ENCODE measurements at places on chromosomes 11 and 22.

DNA sequence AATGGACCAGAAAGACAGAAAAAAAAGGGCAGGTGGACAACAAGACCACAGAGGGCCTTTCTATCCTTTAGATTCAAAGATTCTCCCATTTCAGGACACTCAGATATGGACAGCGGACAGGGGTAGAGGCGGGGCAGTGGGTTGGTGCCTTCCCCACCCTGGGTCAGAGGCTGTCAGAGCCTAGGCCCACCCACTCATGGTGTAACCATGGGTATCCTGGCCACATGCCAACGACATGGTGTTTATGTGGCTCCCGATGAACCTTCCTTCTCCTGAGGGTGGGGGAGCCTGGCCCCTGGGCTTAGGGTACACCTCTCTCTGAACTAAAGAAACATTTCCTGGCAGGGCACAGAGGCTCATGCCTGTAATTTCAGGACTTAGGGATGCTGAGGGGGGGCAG lies 14.3 kb upstream of the P2RY2 start:
- no peak for DNase-seq

DNA sequence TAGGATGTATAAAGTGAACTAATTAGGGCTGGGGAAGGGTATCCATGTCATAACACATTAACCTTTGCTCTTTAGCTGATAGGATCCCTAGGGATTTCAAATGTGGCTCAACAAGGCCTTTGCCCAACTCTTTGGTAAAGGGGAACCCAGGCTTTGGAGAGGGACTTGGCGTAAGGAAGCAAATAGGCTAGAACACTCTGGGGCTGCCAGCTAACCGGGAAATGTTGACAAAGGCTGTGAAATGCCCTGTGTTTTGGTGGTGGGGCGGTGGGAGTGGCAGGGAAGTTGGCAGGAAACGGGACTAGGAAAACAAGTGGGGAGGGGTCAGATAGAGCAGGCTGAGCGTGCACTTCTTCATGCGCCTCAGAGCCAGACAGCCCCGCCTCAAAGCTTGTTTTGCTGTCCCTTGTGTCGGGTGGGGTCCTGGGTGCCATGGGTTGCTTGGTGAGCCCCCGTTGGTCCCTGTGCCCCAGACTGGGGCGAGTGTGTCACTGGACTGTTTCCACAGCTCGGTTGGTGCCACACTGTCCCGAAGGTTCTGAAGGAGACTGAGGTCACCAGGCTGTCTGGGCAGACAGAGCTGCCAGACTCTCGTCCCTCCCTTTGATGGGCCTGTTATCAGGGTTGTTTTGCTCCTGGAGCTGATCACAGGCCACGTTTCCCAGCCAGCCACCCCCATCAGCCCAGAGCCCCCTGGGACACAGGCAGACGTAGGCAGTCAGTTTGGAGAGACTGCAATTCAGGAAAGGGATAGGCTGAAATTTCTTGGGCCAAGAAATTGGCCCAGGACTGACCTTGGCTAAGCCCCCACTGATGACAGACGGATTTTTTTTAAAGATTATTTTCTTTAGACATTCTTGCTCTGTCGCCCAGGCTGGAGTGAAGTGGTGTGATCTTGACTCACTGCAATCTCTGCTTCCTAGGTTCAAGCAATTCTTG lies 19.6 kb downstream of the KCTD21 start:
- DNase-seq, result no peak

GRCh38 chr22:16801088-16801487 lies 24.1 kb downstream of the XKR3 start:
- DNase-seq, result no peak

DNA sequence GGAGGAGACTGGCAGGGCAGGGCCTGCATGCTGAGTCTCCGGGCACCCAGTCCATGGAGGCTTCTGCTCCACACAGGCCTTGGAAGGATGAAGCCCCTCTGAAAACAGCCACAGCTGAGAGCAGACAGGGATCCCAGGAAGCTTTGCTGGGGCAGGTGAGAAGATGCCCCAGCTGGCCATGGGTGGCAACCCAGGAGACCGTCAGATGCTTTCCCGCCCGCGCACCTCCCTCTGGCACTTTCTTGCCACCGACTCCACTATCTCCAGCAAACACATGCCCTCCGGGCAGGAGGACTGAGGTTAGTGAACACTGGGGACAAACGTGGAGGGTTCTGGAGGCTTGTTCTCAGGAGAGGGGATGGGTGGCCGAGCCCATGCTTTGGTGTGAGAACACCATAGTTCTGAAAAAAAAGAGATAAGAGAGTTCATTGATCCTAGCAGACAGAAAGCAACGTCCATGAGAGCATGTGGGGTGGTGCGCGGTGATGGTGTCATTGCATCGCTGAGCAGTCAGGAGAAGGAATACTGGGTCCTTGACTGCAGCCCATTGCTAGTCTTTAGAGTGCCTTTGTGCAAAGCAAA lies 2.3 kb downstream of the C1QTNF6 start:
- no peak for DNase-seq

- no peak for DNase-seq
Observed at GRCh38 chr11:2452321-2453012, 7.7 kb downstream of the KCNQ1 start.

- no peak for DNase-seq
Observed at GRCh38 chr11:5368502-5369043, 15.0 kb upstream of the OR51M1 start.

DNA sequence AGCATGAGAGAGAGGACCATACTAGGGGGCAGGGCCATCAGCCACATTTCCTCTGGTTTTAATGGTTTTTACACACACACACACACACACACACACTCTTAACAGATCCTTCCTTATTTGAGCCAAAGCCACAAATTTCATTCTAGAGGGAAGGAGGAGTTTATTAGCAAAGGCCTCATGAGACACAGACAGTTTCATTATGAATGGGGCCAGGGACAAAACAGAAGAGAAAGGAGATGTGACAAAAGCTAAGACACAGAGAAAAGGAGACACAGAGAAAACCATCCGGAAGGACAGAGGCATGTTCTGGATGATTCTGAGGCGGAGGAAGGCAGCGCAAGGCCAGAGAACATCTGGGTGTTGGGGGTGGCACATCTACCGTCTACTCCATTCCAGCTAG lies 32.2 kb upstream of the ARFGAP3 start:
- DNase-seq, result peak; percentile 35

All from CD4-positive, alpha-beta T cell treated with Interleukin-1 beta for 1 hour (primary cell).